ENCODE measurements at places on chromosomes 3 and 15.

DNA sequence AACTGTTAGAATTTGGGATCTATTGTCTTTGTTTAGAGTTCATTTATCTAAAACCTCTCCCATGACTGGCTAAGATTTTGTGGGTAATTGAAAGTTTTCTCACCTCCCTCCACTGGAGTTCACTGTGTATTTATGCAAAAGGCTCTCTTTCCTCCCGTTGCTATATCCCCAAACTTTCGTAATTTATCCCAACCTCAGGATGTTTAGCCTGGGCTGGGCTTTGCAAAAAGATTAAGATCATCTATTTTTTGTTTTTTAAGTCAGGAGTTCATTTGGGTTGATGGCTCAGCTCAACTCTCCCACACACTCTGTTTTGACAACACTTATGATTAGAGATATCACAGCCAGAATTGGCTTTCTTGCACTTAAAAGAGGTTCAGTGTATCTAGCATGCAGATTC lies 27.0 kb downstream of the SUCNR1 start:
- no peak for DNase-seq

DNA sequence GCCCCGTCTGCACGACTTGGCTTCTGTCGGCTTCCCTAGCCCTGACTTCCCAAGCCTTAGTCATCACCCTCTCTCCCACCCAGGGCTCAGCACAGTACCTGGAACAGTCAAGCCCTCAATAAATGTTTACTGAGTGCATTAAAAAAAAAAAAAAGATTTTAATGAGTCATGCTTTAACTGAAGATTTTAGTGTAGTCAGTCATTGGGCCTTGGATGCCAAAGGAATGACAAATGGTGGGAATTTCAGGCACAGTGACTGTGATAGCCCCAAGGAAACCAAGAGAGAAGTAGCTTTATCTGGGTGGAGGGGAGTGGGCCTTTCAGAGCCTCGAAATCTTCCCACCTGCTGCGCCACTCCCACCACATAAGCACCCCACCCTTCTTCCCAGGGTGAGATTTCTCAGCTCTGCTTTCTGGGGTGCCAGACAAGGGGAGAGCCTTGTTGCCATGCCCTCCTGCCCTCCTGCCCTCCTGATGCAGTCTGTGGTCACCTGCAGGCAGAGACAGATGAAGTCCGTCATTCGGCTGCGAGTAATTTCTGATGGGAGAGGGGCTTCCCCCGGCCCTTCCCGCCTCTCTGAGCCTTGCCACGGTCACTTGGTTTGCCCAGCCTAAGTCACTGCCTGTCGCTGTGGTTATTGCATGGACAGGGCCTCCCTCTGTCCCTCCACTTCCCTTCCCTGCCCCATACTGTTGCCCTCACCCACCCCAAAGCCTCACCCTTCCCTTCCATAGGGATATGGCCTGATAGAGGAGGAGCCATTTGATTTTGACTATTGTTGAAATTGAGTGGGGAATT lies 41.8 kb downstream of the SMAD3 start:
- no peak for DNase-seq

GRCh38 chr3:5456199-5456598 lies 268.7 kb downstream of the EDEM1 start:
- no peak for DNase-seq

DNA sequence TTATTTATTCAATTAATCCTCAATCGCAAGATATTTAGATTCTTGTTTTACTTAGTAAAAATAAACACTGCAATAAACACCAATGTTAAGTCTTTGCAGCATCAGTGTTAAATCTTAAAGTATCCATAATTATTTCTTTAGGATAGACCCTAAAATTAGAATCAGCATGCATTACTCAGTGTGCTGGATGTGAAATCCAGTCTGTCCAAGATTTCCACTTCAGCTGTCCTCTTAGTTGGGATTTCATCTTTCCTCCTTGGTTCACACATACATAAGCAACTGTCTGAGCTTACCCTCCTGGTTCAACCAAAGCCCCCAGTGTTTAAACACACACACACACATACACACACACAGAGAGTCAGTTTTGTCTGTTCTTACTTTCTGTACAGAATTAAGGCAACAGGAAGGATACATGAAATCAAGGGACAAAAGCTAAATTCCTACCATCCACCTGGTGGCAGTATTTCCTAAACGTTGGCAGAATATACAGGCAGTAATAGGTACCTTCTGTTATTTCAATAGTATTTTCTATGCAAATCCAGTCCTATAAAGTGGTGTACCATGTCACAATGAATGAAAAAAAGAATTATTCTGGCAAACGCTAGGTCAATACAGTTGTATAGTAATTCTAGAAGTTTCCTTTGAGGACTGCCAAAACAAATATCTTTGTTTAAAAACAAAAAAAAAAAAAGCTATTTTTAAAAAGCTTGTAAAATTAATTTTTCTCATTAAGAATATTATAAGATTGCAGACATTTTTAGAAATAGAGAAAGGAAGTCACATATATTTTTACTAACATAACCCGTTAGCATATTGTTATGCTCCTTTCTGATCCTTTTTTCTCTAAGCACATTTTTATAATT lies 27.3 kb upstream of the DMXL2 start:
- peak; percentile 65 for DNase-seq

DNA sequence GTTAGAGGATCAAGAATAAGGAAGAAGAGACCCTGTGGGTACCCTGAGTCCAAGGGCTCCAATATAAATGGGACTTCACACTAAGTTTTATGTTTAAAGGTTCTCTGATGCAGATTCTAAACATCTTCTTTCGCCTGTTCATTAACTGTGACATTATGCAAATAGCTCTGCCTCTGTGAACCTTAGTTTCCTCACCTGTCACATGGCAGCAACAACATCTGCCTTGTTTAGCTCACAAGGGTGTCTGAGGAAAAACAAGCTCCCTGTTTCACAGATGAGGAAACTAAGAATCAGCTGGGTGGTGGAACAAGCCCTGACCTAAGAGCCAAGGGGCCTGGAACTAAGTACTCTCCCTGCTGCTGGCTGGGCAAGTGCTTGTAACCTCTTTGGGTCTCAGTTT lies 40.8 kb downstream of the GOLGA6L1 start:
- no peak for DNase-seq

GRCh38 chr3:94349310-94349878 lies 286.5 kb downstream of the NSUN3 start:
- DNase-seq, result no peak

GRCh38 chr3:190305406-190305805 lies 16.8 kb downstream of the CLDN1 start:
- no peak for DNase-seq

DNA sequence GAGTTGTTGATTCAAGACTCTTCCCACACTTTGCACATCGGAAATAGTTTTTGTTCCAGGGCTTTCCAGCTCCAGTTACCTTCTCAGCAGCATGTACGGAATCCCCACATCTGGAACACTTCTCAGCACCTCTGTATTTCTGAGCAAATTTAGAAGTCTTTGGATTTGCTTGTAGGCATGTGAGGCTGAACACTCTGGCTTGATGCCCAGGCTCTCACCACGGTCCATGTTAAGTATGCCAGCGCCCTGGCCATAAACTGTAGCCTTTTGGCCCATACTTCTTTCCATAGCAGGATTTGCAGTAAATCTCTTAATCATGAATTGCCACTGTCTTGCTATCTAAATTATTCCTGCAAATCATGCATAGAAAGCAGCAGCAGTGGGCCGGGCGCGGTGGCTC lies 24.4 kb downstream of the ATP2C1 start:
- DNase-seq, result no peak

DNA sequence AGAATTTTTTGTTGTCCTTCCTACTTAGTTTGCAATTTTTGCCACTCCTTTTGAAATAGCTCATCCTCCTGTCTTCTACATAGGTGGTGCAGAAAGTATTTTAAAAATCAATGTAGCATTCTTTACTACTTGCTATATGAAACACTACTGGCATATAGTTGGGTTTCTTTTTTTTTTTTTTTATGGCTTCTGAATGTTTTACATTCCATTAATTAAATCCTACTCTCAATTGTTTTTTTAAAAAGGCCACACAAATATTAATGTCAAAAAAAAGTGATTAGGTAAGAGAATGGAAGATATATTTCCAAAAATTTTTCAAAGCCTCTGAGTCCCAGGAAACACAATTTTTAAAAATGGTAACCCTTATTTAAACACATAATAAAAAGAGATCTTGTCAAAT lies 262.6 kb downstream of the MAGI1 start:
- no peak for DNase-seq

GRCh38 chr3:197802779-197803459 lies 11.9 kb downstream of the LRCH3 start:
- no peak for DNase-seq

DNA sequence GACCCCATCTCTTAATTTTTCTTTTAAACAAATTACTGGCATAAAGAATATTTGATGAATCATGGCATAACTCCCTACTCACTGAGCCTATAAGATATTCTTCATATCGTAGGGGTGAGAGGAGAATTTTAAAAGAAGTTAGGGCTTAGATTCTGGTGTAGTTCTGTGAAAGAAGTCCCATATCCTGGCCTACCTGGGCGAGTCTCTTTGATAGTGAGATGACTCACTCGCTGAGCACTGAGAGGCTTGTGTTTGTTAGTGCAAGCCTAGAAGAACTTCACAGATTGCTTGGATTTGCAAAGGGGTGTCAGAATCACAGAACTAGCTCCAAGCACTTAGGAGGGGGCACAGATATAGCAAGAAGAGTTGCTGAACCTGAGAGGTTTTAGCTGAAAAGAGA lies 133.8 kb upstream of the TMC3 start:
- no peak for DNase-seq

DNA sequence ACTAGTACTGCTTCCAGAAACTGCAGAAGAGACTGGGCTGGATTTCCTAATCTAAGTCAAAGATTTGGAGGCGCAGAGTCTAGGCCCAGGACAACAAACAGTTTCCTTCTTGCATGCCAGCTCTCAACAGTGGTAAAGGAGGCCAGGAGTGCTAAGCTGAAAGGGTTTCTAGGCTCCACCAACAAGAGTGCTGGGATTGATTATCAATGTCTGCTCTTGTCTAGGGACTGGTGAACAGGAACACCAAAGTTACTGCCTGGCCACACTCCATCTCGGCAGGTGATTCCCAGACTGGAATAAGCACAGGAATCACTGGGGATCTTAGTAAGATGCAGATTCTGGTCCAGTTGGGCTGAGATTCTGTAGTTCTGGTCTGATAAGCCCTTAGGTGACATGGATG lies 22.8 kb upstream of the FGD5 start:
- no peak for DNase-seq

DNA sequence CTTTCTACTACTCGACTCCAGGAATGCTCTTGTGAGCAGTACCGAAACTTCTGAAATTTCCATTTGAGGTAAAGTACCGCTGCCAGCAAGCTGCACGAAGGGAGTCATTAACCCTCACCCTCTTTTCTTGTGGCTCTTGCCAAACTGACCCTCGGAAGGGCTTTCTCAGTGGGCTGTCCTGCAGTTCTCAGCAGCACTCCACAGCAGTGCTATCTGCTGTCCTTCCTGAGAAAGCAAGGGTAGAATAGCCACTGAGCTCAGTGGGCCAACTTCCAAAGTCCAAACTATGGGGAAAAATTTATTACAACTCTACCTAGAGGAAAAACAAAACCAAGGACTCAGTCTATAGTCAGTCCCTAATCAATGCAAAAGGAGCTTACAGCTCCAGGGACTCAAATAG lies 38.5 kb upstream of the COL8A1 start:
- DNase-seq, result no peak

GRCh38 chr3:177725165-177725564 lies 527.9 kb upstream of the TBL1XR1 start:
- no peak for DNase-seq
